Activated CD4-positive, alpha-beta T cell treated with anti-CD3 and anti-CD28 coated beads, Interleukin-2, amount 50 U/mL, for 24 hours (primary cell): ENCODE measurements at places on chromosomes 13 and 19.

DNA sequence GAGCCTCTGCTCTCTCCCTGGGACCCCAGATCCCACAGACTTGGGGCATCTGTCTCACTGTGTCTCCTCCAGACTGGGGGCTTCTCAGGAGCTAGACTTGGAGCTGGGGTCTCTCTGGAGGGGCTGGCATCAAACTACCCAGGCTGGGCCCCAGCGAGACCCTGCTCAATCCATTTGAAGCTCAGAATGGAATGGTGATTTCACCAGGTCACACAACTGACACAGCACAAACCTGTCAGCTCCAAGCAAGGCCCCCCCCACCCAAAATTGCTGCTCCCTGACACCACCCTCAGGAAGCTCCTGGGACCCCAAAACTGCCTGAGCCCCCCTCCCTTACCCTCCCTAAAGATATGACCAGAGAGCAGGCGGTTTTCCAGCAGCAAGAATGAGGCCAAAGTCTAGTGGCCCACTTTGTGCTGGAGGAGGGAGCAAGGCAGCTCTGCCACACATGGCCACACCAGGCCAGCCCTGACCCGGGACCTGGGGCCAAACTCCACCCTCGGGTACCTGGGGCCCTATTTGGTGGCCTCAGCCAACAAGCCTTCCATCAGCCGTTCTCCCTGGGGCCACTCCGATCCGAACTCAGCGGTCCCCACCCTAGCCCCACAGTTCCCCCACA is 2.4 kb downstream of the NR2F6 start:
- DNase-seq: no peak

GRCh38 chr13:39803156-39803555 is 147.7 kb downstream of the COG6 start:
- no peak for DNase-seq

- no peak for DNase-seq
These were observed 158.1 kb downstream of the SUCLA2 start for GRCh38 chr13:47843005-47843404.

DNA sequence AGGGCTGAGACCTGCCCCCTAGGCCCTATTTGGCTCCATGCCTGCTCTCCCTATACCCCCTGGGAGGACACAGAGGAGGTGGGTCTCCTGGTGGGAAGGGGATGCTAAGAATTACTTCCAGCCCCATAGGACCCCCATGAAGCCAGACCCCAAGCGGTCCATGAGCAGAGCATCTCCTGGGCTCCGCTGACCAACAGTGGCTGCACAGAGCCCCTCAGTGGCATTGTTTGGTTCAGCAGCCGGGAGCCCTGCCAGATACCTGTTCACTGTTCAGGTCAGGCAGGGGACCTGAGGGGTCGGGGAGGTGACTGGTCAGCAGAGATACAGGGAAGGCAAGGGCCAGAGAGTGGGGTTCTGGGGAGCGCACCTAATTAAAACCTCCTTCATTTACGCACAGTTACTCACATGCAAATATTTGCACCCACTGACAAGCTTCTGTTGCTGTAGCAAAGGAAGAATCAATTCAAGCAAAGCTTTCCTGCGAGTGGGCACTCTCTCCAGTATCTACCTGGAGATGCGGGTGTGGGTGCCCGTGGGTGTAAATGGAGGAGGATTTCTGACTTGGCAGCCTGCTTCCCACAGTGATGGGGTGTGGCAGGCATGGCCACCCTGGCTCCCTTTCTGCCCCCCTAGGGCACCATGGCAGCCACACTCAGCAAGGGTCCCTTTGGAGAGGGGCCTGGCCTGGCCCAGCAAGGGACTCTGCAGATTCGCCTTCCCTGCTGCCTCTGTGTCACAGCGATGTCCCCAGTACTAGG is 83.5 kb downstream of the CHST8 start:
- DNase-seq: no peak

GRCh38 chr19:8057545-8058270 is 5.1 kb downstream of the CCL25 start:
- DNase-seq: no peak

GRCh38 chr19:6705931-6706632 is 14.4 kb downstream of the C3 start:
- DNase-seq: no peak
